ENCODE measurements at places on chromosomes 2 and 18. TPM values are rescaled to one million over a fixed set of nuclear protein-coding genes. Genes with fewer than 3 reads are reported as not detected.

DNA sequence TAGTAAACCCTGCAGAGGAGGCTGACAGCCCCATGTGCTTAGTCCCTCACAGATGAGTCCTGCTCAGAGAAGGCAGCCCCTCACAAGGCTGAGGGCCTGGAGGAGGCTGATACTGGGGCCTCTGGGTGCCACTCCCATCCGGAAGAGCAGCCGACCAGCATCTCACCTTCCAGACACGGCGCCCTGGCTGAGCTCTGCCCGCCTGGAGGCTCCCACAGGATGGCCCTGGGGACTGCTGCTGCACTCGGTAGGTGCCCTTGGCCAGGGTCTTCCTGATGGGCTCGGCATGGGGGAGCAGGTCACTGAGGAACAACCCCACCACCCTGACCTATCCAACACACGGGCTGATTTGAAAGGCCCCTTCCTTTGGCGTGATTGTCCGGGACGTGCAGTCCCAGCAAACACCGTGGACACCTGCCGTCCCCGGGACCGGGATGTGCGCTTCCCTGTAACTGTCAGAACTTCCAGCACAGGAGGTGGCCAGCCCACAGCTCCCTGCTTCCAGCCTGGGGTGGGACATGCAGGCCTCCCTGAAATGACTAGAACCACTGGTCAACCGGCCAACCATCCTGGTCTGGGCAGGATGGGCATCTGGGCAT lies 38.6 kb downstream of the MLPH start:
- no peak for DNase-seq

- no peak for DNase-seq
Measured at GRCh38 chr2:98485453-98485755, 40.7 kb downstream of the INPP4A start.

- DNase-seq: no peak
Measured at GRCh38 chr2:129001926-129002325, 683.3 kb upstream of the HS6ST1 start.

DNA sequence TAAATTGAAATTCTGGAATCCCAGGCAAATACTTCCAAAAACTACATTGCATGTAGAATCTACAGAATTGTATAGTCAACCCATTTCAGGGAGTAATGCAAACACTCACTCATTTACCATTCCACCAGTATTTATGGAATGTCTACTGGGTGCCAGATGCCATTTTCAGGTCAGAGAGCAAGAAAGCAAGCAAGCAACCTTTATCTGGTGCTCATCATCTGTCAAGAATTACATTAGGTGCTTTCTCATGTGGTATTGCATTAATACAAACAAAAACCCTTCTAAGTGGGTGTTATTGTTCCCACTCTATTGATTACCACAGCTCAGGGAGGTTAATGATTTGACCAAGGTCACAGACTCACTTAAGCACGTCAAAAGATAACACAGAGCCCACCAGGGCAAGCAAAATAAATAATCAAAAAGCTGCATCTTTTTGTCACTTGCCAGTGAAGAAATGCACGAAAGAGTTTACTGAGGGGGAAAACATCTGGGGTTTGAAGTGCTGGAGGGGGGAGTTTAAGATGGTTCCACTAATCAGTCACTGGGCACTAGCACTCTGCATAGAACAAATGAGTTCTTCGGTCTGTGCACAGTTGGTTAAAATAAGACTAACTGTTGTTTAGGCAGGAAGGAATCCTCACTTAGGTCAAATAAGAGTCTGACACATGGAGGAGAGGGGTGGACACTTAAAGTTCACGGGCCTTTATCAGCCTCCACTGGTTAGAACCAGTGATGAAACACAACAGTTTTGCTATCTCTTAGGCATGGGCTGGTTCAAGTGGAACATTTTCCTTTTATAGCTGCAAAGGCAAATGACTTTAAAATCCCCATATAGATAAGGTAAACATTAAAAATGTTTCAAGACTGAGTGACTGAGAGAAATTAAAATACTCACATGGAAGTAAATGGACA lies 208.8 kb downstream of the CDH2 start:
- DNase-seq: no peak

POTEC gene
- total RNA-seq: not detected

MCEE gene
- total RNA-seq: 19.1 TPM

DNA sequence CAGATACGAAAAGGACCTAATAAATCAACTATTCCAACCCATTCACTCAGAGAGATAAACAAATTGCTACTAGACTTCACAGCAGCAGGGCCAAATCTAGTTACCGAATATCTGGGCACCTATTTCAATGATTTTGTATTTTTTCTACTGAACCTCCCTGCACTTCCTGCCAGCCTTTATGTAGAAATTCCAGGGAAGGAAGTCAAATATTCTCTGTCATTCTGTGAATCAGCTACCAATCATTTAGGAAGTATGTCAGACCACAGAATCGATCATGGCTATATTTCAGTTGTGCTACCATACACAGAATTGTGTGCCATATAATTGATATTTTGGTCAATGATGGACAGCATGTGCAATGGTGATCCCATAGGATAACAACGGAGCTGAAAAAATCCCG lies 109.6 kb upstream of the SPOPL start:
- no peak for DNase-seq

DNA sequence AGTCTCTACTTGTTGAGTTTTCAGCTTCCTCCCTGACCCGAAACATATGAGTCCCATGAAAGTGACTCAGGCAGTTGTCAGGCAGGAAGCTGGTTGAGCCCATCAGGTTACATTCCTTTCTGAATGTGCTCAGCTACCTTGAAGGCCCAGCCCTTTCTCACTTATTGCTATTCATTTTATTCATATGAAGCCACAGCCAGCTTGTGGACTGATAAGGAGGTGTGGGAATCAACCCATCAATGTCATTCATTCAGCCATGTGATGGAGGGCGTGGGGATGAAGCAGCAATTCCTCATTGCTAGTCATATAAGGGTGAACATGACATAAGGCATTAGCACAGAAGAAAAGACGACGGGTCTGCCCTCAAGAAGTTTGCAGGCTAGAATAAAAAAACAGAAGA lies 5.3 kb upstream of the VPS4B start:
- DNase-seq: no peak

GCFC2 gene
- 14.4 TPM for total RNA-seq

- DNase-seq: no peak
Measured at GRCh38 chr2:227865291-227865690, 6.1 kb upstream of the DAW1 start.

KYNU gene
- total RNA-seq: 0.18 TPM

DNA sequence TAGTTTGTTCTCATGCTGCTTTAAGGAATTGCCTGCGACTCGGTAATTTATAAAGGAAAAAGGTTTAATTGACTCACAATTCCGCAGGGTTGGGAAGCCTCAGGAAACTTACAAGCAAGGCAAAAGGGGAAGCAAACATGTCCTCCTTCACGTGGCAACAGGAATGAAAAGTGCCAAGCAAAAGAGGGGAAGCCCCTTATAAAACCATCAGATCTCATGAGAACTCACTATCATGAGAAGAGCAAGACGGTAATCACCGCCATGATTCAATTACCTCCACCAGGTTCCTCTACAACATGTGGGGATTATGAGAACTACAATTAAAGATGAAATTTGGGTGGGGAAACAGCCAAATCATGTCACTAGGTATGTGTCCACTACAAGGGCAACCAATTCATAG lies 53.9 kb downstream of the MAP4K3 start:
- no peak for DNase-seq

VWC2L gene
- total RNA-seq: not detected

SH3RF3 gene
- 0.78 TPM for total RNA-seq

DNA sequence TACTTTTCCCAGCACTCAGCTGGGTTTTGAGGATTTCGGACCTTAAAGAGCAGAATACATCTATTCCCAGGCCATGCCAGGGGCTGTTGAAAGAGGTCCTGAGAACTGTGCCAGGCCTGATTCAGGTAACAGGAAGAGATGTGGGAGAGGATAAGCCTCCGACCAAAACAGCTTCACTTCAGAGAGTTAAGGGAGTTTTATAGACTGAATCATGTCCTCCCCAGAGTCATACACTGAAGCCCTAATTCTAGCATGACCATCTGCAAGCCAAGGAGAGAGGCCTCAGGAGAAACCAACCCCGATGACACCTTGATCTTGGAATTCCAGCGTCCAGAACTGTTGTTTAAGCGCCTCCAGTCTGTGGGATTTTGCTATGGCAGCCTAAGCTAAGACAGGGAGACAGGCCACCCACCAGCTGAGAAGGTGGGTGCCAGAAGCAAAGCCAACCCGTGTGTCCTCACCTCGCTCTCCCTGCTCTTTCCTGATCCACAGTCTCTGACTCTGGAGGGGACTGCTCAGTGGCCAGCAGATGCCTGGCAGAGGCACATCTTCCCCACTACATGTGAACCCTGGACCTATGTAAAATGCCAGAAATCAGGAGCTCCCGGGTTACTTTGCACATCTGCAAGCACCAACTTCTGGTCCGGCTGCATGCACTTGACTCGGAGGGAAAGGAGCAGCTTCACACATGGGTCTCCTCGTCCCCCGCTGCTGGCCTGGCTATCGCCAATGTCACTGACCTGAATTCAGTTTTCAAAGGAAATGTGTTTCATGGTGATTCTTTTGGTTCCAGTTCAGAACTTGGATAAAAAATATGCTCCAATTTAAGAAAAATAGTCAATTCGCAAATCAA lies 116.8 kb upstream of the EPC2 start:
- no peak for DNase-seq

DNA sequence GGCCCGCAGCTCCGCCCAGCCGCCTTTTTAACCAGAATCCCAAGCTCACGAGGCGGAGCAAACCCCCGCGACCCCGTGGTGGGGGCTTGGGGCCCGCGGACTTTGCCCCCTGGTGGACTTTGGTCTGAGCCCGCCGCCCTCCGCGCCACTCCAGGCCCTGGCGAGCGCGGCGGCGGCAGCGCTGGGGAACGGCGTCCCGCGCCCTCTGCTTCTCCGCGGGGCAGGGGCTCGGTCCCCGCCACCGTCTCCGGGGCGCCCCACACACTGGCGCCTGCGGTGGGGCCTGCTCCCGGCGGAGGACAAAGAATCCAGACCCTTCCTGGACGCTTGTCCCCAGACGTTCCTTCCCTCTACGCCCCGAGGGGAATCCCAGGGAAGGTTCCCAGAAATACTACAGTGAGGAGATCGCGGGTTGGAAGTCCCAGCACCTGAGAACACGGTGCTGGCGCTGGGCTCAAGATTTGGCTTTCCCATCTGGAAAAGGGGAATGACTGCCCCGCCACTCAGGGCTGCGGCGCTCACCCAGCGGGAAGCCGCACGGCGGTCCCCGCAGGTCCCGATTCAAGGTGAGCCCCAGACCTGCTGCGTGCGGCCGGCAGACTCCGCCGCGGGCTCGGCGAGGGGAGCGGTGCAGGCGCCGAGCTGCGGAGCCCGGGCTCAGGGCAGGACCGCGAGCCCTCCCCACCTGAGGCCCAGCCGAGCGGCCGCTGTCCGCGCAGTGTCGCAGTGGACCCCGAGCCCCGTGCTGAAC lies at the start of gene HAAO:
HAAO (minus strand) TSS at position 1 of the 751 bp plus-strand sequence. CDS start 47 bp downstream, outside the sequence.
- peak; percentile 67 for DNase-seq

DNA sequence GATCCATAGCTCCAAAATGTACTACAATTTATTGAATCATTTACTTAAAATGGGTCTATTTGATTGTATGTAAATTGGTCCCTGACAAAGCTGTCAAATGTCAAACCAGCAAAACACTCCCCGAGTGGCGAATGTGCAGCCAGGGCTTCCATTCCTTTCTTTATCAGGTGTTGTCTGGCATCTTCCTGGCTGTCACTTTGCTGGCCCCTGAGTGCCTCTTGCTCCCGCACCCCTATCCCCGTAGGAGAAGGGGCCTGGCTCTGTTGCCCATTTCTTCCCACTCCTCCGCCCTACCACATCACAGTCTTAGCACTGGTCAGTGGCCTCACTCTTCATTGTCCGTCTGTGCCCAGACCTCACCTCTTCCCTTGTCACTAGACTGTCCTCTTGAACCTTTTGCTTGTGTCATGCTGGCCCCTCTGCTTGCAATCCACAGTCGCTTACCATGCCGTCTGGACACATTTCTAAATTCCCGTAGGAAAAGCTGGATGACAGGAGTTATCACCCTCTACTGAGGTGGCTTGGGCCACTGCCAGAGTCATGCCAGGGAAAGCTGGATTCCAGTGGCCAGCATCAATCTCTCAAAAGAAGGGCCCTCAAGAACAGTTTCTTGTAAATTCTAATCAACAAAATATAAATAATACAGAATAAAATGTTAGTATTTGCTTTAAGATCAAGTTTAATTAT lies 15.4 kb downstream of the UBE2F start:
- no peak for DNase-seq

SCN2A gene
- 0.39 TPM for total RNA-seq

LYG1 gene
- 0.35 TPM for total RNA-seq

DNA sequence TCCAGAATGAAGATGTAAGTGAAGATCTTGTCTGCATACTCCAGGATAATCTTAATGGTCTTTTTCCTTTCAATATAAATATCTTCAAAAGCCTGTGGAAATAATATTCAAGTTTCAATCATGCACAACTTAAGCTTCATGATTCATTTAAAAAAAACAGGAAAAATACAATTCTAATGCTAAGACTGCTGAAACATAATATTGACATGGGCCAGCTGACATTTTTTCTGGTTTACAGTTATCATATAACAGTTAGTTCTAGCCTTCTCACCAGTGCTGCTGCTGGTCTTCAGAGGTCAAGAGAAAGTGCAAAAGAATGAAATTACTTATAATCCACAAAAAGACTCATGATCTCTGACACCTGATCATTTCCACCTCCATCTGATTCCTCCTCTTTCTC lies 110.4 kb upstream of the SCN1A start:
- DNase-seq: no peak

ALPP gene
- total RNA-seq: 0.20 TPM

GRCh38 chr18:74631623-74632350 lies 34.1 kb downstream of the ZNF407 start:
- DNase-seq: no peak

DNA sequence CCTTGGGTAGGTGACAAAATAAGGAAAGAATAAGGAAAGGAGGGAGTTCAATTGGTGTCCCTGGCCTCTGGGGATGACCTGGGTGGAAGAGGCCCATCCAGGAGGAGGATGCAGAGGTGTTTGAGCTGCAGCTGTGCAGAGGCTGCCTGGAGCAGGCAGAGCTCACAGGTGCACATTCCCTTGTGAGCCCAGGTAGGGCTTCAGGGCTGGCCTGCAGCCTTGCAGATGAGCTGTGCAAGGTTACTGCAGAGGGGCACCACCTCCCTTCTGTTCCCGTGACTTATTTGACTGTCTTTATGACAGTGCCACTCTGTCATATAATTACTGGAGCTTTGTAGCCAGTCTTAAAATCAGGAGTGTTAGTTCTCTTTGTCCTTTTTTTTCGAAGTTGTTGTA lies 263.2 kb upstream of the HS6ST1 start:
- no peak for DNase-seq

CCDC74A gene
- 12.6 TPM for total RNA-seq

DNA sequence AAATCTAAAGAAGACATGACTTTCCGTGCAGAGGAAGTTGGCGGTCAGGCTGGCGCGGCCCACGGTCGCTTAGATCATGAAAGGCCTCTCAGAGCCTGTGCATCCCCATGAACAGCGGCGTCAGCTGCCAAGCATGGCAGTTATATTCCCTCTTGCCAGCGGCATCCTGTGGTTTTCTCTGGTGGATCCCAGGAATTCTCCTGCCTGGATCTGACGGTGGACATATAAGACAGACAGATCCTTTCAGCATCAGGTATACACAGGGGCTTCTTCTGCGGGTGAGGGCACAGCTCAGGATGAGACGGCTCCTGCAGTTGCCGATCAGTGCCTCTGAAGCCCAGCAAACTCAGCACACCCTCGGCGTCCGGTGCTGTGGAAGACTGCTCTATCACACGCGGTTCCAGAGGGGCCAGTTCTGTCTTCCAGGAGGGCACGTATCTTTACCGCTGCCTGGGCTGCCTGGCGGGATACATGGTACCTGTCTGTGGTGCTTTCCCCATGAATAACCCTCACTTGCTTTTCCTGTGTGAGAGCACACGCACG lies 157.8 kb downstream of the LDLRAD4 start:
- no peak for DNase-seq

LDLRAD4 gene
- total RNA-seq: 6.2 TPM

All from WTC11 (cell line).